HEK293T (cell line): ENCODE measurements at places on chromosomes 3 and 15.

- no peak for DNase-seq
Measured at GRCh38 chr3:13213911-13214846, 140.9 kb upstream of the IQSEC1 start.

DNA sequence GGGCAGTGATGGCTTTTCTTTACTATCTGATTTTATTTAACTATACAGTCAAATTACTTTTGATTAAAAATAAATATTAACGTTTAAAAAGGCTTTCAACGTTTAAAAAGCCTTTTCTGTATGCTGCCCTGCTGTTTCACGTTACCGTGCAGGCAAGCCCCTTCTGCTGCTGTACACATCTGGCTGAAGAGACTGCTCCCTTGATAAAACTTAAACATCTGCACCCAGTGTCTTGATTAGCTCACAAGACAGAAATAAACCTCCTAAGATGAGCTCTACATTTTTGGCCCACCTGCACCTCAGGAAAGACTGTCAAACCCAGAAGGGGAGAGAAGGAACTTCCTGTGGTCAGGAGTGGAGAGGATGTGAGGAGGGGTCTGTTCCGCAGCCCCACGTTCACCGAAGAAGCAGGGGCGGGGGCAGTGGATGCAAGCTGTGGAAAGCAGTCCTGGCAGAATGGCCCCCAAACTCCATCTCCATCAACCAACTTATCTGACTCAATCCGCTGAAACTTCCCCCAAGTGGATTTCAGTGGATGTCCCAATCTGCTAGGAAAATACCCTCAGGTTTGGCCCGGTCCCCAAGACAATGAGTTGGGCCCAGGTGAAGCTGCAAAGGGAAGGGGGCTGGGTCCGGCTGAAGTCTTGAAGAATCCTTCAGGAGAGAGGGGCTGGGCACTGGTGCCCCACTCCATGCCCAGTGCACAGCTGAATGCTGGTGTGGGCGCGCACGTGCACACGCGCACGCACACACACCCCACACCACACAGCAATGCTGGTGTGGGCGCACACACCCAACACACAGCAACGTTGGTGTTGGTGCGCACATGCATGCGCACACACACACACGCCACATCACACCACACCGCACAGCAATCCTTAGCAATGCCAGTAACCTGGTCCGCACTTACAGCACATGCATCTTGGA lies 88.6 kb downstream of the LRIG1 start:
- no peak for DNase-seq

DNA sequence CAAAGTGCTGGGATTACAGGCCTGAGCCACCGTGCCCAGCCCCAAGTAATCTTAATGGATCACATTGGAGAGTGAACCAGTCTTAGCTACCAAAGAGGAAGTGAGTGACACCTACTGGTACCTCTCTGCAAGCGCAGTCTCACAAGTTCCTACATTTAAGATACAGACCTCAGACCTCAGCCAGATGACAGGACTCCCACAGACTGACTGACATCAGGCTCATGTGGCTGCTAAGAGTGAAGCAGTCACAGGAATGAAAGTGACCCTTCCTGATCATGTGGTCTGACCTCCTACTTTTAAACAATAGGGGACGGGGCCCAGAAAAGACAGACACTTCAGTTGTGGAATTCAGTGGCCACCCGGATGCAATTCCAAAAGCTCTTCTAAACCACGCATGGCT lies 36.3 kb upstream of the GNB5 start:
- peak; percentile 59 for DNase-seq

DNA sequence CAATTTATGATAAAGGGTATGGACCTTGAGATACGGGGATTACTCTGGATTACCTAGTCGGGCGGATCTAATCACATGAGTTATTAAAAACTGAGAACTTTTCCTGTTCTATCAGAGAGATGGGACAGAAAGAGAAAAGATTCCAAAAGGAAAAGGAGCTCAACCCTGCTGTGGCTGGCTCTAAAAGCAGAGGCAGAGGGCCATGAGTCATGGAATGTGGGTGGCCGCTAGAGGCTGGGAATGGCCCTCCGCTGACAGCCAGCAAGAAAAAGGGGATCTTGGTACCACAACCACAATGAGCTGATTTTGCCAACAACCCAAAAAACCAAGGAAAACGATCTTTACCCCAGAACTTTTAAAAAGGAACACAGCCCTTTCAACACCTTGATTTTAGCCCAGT lies 210.0 kb downstream of the MAGI1 start:
- DNase-seq = no peak

DNA sequence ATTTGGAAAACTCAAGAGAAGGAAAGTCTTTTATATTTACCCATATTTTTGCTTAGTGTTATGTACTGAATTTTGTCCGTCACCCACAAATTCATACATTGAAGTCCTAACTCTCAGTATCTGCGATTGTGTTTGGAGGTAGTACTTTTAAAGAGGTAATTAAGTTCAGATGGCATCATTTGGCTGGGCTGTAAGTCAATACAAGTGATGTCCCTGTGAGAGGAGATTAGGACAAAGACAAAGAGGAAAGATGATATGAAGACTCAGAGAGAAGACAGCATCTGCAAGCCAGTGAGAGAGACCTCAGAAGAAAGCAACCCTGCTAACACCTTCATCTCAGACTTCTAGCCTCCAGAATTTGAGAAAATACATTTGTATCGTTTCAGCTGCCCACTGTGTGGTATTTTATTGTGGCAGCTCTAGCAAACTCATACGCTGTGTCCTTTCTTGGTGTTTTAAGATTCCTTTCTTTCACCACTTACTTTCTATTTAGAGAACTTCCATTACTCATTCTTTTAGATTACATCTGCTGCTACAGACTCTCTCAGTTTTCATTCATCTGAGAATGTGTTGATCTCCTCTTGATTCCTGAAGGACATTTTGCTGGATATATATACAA lies 17.0 kb downstream of the LRCH3 start:
- DNase-seq = no peak

DNA sequence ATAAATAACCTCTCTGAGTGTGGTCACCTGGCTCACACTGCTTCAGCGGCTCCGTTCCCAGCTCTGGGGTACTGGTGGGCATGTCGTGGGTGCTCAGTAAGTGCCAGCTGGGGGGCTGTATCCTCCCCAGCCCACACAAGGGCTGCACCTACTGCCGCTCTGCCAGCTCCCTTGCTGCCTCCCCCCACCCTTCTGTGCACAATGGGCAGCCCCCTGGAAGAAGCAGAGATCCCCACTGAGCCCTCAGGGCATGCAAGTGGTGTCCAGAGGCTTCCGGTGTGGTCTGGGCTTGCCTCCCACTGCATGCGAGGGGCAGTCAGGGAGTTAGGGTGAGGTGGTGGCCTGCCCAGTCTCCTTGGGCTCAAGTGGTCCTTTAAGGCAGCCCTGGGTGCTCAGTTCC lies 58.3 kb upstream of the TRPM1 start:
- DNase-seq = no peak
